Choroid plexus epithelial cell (primary cell): ENCODE measurements at places on chromosomes 7 and 10.

GRCh38 chr10:78557433-78557925 lies 511.3 kb upstream of the ZMIZ1 start:
- no peak for DNase-seq

- peak; percentile 63 for DNase-seq
Observed at GRCh38 chr10:112832361-112832878, 117.6 kb upstream of the TCF7L2 start.

DNA sequence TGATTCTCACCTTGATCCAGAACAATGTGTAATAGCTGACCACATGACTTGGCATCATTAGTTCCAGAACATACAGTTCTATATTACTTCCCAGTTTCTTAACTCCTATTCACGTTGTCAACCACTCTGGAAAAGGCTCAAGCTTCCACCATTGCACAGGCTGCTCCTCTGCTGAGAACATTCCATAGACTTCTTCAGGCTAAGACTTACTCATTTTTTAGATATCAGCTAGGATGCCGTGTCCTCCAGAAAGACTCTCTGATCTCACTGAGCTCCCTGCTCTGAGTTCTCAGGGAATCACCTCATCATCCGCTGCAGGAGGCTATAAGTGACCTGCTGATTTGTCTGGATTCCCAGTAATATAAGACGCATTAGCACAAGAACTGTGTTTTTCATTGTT lies 73.1 kb downstream of the HTR7 start:
- no peak for DNase-seq

DNA sequence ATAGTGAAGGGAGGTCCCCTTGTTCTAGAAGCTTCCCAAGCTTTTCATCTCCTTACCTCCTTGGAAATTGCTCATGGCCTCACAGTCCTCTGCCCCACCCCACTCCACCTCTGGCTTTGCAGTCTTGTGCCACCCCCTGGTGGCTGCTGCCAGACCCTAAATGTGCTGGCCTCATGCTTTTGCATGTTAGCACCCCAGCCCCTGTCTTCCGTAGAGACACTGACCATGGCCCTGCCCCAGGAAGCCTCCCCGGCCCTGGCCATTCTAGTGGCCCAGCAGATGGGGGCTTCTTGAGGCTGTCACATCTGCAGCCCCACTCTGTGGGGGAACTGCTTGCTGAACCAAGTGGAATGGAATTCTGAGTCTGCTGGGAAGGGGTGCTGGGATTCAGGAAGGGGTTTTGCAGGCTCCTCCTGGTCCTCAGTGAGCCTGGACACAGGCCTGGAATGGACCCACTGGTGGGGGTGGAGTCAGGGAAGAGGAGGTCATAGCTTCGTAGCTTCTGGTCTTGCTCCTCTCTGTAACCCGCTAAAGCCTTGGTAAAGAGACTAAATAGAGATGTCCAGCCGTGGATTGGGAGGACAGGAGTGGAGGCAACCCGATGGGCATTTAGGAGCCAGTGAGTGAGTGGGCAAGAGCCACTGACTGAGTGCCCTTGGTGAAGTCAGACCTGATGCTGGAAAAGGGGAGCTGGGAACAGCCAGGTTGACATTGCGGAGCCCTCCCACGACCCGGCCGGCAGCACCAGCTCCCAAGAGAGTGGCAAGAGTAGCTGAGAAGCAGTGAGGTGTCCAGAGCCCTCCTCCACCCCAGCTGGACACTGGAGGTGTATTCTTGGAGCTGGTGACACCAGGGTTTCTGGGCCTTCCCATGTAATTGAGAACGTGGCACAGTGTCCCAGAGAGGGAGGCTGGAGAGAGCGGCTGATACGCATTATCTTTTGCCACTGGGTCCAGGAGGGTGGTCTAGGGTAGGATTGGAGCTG lies 20.9 kb downstream of the RAMP3 start:
- peak; percentile 2 for DNase-seq

DNA sequence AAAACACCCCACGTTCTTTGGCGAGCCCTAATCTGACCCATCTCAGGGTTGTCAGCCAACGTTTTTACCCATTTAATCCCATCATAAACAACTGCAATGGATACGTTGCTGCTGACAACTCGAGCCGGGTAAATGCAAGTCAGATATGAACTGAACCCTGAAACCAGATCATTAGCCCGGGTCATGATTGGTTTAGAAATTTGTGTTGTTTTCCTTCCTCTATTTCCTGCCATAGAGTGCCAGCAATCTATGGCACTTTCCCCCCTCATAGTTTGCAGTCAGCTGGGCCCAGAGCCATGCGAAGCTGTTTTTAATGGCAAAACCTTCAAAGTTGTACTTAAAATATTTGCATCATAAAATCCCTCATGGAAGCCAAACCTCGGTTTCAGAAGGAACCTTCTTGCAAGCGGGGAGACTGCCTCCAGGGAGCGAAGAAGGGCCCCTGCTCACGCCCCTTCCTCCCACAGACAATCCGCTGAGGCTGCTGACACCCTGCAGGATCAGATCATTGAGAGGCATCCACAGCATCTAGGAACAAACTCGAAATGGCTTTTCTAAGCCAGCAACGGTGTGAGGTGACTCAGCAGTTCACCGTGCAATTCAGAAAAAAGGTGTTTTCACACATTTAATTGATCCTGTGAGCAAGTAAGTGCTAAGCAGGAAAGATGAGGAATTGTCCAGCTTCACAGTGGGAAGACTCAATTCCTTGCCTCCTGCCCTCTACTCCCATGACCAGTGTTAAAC lies 710.1 kb downstream of the PARD3 start:
- no peak for DNase-seq

GRCh38 chr7:32942415-32943251 lies 14.6 kb upstream of the FKBP9 start:
- DNase-seq = peak; percentile 71

GRCh38 chr7:43022008-43022407 lies 89.8 kb downstream of the MRPL32 start:
- DNase-seq = no peak

GRCh38 chr7:924541-925231 lies 29.8 kb downstream of the ADAP1 start:
- no peak for DNase-seq

DNA sequence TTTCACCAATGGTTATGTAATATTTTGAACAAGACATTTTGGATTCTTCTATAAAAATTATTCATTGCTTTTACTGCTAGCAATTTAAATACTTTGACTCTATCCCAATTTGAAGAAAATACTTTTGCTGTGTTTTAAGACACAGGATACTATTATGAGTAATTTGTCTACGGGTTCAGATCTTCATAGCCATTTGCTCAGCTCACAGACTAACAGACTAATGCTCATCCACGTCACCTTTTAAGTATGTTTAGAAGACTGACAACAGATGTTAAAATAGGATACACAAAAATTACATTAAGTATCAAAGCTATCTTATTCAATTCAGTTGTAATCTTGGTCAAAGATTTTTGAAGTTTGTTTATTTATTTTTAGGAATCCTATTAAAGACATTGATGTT lies 251.3 kb upstream of the CHRM2 start:
- DNase-seq = no peak

DNA sequence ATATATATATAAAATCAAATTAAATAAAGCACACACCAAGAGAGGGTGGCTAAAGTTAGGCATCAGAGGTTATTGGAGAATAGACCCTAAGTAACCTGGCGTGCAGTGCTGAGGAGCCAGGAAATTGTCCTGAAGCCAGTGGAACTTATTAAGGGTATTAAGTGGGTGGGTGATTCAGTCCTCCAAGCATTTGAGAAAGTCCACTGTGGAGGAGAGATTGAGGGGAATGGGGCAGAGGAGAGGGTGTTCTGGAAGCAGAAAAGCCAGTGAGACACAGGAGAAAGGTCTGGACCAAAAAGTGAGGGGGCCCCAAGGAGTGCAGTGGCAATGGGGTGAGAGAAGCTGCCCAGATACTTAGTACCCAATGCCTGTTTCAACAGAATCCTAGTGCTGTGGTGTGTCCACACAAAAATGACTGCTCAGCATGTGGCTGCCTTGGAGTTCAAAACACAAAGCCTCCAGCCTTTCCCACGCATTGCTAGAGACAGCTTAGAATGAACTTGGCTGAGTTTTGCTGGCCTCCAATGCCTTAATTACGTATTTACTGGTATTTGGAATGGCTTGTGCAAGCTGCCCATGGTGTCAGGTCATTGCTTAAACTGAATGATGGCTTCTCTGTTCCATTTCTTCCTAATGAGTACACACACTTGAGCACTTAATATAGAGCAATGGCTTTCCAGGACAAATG lies 44.9 kb upstream of the CHST15 start:
- DNase-seq = peak; percentile 90

DNA sequence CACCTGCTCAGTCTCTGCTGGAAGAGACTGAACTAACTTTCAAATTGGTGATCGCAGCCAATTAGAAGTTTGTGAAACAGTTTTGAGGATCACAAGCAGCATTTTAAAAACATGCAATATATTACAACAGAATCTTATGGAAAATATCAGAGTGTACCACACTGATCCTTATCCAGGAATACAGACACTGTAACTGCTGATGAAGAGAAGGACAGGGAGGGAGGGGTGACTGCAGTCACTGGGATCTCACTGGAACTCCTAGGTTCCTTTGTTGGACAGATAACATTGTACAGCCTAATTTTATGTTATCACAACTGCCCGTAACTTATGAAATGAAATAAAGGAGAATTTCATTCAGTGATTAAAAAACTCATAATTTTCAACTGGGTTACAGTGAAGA lies 6.8 kb upstream of the UBN2 start:
- DNase-seq = no peak

- no peak for DNase-seq
Observed at GRCh38 chr10:89640241-89640640, 4.8 kb downstream of the PANK1 start.

GRCh38 chr7:100510437-100511239 lies 26.9 kb downstream of the NYAP1 start:
- no peak for DNase-seq

GRCh38 chr10:117936141-117936540 lies 110.6 kb downstream of the RAB11FIP2 start:
- DNase-seq = peak; percentile 14

GRCh38 chr7:47460251-47460989 lies 121.5 kb downstream of the TNS3 start:
- no peak for DNase-seq

DNA sequence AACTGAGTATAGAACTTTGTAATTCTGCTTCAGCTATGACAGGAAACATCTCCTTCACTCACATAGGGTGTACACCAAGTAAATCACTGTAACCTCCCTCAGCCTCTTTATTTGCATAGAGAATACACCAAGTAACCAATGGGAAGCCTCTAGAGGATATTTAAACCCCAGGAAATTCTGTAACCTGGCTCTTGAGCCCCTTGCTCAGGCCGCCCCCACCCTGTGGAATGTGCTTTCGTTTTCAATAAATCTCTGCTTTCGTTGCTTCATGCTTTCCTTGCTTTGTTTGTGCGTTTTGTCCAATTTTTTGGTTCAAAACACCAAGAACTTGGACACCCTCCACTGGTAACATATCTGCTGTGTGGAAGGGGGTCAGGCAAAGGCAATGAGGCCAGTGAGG lies 60.2 kb downstream of the CLRN3 start:
- DNase-seq = peak; percentile 58

- peak; percentile 89 for DNase-seq
Observed at GRCh38 chr7:30433082-30433481, 45.5 kb downstream of the NOD1 start.

DNA sequence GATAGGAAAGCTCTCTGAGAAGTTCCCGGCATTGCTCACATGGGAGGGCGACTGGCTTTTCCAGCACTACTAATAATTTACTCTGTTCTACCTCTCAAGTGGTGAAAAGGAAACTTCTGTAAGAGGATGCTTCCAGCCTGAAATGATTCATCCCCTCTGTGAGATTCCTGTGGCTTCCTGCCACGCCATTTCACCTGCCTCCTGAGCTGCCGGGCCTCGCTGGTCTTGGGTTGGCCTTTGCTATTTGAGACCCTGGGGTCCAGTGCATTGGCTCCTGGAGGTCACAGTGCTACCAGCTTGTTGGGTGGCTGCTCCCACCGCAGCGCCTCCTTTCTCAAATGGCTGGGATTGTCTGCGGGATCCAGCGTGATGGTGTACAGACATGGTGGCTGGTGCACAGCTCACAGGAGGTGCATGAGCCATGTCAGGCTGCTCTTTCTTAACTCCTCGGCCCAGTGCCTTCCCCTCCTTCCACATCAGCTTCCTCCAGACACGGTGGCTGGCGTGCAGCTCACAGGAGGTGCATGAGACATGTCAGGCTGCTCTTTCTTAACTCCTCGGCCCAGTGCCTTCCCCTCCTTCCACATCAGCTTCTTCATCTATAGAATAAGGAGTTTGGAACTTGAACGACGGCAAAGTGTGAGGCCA lies 42.9 kb upstream of the PCBD1 start:
- peak; percentile 67 for DNase-seq
